ENCODE measurements at places on chromosomes 16 and 17.

- no peak for DNase-seq
Observed at GRCh38 chr16:515175-515938, 12.2 kb upstream of the CAPN15 start.

DNA sequence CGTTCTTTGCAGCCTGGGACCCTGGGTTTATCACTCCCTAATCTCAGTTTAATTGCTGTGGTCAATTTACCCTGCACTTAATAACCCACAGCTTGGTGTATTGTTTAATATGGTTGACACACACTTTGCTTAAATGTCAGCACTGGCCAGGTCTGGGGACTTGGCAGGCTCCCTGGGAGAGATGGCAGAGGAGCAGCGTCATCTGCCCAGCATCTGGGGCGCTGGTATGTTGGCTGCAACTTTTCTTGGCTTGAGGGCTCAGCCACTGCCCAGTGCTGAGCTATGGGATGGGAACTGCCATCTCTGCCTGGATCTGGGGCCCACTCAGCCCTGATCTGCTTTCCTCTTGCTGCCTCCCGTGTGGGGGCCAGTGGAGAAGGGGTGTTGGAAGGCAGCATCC lies 115.7 kb upstream of the IRX3 start:
- DNase-seq, result no peak

DNA sequence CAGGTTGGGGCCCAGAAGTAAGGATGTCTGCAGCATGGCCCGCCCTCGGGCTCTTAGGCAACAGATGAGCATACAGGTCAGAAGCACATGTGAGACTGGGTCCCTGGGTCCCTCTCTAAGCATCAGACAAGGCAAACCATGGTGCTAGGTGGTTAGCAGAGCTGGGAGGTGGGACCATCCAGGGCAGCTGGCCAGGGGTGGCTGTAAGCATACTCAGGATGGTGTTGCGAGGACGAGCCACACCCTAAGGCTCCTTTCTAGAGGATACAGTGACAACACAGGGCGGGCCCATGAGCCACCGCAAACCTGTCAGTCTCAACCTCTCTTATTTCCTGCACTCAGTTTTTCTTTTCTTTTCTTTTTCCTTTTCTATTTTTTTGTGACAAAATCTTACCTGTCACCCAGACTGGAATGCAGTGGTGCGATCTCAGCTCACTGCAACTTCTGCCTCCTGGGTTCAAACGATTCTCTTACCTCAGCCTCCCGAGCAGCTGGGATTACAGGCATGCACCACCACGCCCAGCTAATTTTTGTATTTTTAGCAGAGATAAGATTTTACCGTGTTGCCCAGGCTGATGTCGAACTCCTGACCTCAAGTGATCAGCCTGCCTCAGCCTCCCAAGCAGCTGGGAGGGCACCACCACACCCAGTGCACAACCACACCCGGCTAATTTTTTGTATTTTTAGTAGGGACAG lies 3.6 kb downstream of the FA2H start:
- DNase-seq, result no peak

- DNase-seq, result no peak
Observed at GRCh38 chr16:1778200-1779179, 3.9 kb downstream of the SPSB3 start.

DNA sequence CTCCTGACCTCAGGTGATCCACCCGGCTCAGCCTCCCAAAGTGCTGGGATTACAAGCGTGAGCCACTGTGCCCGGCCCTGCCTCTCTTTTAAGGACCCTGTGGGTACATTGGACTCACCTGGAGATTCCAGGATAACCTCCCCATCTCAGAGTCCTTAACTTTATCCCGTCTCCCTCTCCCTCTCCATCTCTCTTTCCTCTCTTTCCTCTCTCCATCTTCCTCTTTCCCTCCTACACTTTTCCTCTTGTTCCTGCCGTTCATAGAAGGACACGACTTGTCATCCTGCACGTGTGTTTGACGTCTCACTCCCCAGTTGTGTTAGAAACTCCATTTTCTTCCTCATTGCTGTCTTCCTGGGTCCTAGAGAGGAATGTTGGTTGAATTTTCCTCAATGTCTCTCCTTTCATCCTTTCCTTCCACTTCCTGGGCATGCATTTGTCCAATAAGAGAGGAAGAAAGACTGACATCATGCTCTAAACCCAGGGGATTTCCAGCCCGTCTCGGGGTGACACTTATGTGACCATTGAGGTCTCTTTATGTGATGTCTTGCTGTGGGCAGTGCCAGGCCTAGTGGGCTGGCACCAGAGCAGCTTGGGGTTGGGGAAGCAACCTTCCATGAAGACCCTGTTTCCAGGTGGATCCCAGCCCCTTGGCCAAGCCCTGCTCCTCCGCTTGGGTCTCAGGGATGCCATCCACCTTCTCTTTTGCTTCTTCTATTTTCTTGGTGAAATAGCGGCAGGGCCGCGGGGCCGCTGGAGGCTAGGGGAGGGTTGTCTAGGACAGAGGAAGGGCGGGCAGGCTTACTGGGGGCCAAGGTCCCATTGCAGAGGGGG lies 39.8 kb upstream of the IRF8 start:
- no peak for DNase-seq

DNA sequence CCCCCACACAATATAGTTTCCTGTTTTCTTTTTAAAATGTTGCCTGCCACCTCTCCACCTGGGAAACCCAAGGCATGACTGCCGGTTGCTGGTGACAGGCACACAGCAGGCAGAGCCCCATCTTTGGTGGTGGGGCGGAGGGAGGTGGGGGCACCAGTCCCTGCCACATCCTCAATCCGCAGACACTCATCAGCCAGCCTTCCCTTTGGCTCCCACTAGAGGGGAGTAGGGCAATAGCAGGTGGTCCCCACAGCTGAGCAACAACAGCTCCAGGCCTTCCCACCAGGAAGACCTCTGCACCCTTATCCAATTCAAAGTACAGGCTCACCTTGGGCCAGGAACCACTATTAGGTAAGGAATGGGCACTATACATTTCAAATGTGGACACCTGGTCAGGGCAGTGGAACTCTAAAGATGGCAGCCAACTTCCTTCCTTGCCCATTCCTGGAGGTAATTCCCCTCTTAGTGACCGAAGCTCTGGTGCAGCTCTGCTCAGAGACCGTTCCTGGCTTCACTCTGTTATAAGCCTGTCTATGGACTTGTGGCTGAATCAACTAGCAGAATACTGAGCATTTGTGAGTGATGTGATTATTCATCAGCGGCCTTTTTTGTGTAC lies 13.9 kb downstream of the RECQL5 start:
- no peak for DNase-seq

DNA sequence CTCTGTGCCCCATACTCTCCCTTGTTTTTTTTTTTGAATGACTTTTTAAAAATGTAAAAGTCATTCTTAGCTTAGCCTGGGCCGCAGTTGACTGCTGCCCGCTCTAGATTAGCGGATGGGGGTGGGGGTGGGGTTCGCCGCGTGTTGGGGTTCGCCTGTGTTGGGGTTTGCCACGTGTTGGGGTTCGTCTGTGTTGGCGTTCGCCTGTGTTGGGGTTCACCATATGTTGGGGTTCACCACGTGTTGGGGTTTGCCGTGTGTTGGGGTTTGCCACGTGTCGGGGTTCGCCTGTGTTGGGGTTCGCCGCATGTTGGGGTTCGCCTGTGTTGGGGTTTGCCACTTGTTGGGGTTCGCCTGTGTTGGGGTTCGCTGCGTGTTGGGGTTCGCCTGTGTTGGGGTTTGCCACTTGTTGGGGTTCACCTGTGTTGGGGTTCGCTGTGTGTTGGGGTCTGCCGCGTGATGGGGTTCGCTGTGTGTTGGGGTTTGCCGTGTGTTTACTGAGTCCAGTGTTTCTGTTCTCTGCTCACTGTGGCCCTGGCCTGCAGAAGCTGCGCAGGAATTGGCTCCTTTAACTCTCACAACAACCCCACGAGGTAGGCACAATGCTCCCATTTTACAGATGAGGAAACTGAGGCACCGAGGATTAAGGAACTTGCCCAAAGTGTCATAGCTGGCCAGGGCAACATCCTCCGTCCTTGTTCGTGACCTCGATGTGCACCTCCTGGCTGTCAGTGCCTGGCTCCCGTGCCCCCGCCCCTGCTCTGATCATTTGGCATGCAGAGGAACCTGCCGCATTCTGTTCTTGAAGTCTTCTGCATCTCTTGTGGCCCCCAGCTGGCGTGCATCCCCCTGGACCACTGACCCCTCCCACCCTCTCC lies 96.6 kb upstream of the CIBAR2 start:
- no peak for DNase-seq

- no peak for DNase-seq
Observed at GRCh38 chr17:68319410-68320162, 28.3 kb downstream of the ARSG start.

GRCh38 chr16:75957870-75958269 lies 231.6 kb upstream of the CPHXL start:
- no peak for DNase-seq

- DNase-seq, result no peak
Observed at GRCh38 chr17:40316571-40317344, 7.8 kb downstream of the RARA start.
